ENCODE measurements at places on chromosomes 6 and 20.

- peak; percentile 4 for DNase-seq
These were observed 30.9 kb downstream of the TMEM200A start for GRCh38 chr6:130396722-130397121.

DNA sequence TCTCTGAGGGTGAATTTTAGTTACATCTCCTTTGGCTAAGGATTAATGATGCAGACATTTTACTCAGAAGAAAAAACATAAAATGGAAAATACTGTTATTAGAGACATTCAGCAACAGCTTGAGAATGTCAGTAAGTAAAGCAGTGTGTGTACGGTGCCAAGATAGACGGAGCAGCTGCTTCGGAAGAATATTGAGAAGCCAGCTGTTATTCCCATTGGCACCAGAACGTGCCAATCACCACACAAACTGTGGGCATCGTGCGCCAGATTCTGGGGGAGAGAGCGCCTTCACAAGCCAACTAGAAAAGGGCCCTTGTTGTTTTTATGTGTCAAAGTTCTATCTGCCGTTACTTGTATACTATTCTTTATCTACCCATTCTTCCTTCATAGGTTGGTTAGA lies 163.4 kb downstream of the MTFR2 start:
- no peak for DNase-seq

- DNase-seq = no peak
These were observed 568.4 kb upstream of the MAP3K7 start for GRCh38 chr6:91155129-91155785.

DNA sequence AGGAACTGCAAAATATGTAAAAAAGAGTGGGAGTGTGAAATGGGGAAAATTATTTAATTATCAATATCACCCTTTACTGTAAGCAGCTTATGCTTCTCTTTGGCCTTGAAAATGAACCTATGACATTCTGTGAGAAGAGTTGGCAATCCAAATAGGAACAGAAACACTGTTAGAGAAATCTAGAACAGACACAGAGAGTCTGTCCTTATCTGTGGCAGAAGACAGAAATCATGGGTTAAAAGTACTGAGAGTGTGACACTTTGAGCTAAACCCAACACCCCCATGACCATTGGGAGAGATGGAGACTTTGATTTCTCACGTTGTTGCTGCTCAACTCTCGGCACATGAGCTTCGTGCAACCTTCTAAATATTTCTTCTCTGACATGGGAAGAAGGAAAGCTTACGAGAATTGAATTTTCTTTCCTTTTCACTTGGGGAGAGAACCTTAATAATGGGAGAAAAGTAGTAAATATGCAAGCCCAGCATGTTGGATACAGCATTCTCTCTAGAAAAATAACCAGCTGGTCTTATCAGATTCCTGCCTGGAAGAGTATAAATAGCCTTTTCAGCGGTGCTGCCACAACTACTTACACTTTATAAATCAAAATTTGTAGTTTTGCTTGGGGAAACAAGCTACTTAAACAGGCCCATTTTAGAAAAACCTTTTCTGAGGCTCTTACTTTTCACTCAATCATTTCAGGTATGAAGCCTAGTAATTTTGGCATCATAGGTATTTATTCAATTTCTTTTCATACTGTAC lies 49.4 kb upstream of the NOX3 start:
- DNase-seq = no peak

DNA sequence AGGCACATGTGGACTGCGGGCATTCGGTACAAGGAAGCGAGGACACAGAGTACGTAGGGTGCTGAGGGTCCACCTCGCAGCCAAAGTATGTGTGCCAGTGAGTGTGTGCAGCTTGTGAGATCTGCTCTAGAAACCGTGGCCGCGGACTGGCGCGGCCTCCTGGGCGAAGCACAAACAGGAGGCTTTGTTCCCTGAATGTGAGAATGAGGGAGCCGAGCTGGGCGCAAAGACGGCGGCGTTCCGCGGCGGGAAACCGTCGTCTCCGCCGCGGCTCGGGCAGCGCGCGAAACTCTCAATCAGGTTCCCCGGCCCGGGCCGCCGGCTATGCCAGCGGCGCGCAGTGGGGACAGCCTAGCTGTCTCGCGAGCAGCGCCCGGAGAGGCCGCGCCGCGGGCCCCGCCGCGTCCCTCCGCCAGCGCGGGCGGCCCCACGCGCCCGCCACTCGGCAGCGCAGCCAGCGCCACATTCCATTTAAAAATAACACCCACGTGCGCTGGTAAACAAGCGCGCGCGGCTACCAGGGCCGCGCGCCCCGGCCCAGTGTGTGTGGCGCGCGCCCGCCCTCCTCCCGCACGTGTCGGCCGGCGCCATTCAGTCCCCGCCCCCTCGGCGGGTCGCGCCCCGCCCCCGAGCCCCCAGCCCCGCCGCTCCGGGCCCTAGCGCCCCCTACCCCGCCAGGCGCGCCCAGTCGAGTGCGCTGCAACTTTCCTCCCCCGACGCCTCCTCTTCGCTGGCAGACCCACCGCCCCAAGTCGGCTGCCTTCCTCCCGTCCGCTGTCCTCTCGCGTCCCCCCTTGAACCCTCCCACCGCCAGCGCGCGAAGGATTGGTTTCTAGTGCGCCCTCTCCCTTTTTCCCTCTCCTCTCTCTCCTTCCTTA lies 3.0 kb upstream of the FOXO3 start:
- peak; percentile 67 for DNase-seq

DNA sequence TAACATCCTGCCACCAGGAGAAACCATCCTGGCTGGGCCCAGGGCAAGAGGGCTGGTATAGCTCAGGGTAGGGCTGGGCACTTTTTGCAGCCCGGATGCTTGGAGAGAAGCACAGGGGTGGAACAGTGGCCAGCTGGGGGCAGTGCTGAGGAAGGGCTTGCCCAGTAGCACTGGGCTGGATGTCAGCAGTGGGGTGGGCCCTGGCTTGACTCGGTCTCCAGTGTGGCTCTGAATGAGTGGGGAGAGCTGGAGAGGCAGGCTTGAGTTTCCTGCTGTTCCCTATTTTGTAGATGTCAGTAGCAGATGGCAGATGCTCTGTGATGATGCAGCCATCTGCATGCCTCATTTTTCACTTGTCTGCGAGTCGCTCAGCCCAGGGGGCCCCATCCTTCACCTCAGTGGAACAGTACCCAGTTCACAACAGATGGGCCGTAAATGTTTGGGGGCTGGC lies 56.3 kb upstream of the TULP1 start:
- no peak for DNase-seq

DNA sequence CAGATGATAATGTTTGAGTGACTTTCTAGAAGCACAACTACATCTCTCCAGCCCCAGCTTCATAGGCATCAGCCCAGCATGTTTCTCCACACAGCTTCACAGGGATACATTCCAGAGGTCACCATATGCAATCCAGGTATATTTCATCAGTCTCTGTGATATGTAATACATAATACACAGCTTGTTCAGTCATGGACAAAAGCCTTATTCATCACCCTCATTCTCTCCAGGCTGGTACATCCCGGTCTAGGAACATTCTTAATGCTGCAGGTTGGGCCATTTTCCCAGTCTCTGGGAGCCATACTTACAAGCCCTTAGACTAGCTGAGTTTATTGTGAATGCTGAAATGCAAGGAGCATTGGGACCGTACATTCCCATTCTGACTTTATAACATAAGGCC lies 169.4 kb downstream of the TMEM200A start:
- DNase-seq = no peak

DNA sequence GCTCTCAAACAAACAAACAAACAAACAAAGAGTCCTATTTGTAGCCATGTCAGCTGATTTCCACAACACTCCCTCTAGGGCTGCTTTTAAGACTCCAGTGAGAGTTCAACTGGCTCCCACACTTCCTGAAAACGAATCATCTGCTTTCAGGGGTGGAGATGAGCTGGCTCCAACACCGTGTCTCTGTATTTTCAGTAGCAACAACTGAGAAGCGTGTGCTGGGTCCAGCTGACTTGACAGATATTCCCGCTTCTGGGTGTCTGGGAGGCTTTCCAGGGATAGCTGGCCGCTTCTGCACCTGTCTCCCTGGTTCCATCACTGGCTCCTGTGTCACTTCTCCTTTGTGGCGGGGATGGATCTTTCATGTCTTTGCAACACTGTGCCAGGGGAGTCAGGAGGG lies 272.5 kb upstream of the SOX4 start:
- peak; percentile 51 for DNase-seq

- no peak for DNase-seq
These were observed 1.4 kb downstream of the LAMP5 start for GRCh38 chr20:9515741-9516233.

GRCh38 chr20:62044631-62045030 lies 21.1 kb downstream of the TAF4 start:
- DNase-seq = no peak

DNA sequence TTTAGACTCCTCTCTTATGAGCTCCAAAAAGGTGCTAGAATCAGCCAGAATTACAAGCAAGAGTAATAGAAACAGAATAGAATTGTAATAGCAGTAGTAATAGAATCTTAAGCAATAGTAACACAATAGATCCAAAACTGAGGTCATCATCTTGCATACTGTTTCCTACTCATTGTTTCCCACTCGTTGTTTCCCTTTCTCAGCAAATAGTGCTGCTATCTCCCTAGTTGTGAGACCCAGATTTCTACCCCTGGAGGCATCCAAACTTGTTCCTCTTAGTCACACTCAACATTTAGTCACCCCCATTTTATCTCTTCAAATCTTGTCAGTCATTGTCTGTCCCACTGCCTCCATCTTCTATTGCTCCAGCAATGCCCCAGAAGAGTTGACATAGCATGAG lies 356.9 kb upstream of the MARCKS start:
- DNase-seq = no peak

DNA sequence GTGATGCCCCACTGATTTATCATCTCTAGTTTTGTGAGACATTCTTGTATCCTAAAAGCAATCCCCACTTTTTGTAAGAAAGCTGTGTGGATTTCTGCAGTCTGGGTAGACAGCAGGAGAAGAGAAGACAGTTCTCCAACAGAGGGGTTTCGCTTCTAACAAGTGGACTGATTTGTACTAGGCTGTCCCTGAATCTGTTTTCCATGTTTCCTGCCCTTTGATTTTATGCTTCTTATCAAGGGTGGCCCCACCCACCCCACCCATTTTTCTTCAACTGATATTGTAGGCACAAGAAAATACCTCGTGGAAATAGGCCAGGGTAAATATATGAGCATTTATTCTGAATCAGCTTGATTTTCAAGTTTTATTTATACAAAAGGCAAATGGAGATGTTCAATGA lies 25.7 kb upstream of the JAG1 start:
- no peak for DNase-seq

DNA sequence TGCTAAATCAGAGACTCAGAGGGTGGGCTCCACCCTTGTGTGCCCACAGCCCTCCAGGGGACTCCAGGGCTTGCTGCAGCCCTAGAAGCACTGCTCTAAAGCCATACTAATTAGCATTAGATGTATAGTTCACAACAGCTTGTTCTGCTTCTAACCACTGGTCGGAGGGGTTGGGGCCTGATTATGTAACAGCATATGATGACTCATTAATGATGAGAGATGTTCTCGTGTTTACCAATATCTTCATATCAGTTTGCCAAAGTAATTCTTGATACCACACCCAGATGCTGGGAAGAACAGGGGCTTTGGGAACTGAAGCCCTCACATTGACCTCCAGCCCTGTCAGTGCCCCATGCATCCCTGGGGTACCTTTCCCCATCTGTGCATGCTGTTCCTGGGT lies 104.1 kb upstream of the FOXA2 start:
- no peak for DNase-seq

DNA sequence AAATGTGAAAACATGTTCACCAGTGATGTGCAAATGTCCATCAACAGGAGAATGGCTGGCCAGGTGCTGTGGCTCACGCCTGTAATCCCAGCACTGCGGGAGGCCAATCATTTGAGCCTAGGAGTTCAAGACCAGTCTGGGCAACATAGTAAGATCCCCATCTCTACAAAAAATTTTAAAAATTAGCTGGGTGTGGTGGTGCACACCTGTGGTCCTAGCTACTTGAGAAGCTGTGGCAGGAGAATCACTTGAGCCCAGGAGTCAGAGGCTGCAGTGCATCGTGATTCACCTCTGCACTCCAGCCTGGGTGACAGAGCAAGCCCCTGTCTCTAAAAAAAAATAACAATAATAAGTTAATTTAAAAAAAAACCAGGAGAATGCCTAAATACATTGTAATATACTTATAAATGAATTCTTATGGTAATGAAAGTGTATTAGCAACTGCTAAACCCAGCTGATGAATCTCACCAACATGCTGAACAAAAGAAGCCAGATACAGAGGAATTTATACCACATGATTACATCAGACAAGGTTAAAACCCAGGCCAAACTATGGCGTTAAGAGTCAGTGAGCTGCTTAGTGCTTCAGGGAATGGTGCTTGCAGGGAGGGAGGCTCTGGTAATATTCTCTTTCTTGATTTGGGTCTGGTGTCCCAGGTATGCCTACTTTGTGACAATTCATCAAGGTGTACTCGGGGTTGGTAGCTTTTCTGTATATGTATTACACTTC lies 36.4 kb downstream of the RPP40 start:
- no peak for DNase-seq

- DNase-seq = no peak
These were observed 389.6 kb upstream of the JAG1 start for GRCh38 chr20:11063444-11063843.

Measured in kidney tubule cell (primary cell).